HuH-7.5 (cell line): ENCODE measurements at places on chromosomes 5 and 9.

DNA sequence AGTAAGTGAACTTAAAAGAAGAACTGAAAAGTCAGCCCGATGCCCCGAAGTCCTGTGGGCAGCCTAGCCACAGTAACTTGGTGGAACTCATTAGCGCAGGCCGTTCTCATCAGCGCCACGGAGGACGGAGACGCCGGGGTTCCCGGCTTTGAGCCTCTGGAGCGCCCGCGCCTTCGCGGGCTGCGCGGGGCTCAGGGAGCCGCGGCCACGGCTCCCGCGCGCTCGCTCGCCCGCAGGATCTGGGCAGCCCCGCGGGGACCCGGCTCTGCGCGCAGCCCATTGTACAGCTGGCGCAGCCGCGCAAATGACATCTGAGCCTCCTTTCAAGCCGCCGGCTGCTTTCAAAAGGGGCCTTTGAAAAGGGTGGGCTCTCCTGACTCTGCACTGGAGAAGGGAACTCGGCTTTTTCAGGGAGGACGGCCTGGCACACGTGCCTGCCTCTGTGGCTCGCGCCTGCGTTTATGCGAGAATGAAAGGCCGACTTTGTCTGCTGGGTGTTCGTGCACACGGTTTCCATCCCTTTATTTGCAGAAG is 40.7 kb downstream of the TLR4 start:
- DNase-seq = no peak

- peak; percentile 34 for DNase-seq
Measured at GRCh38 chr5:14665949-14666348, 1.4 kb downstream of the OTULIN start.

GRCh38 chr5:112689155-112689909 is 48.4 kb upstream of the APC start:
- DNase-seq = no peak

GRCh38 chr9:34069831-34070230 is 21.1 kb upstream of the UBAP2 start:
- no peak for DNase-seq

DNA sequence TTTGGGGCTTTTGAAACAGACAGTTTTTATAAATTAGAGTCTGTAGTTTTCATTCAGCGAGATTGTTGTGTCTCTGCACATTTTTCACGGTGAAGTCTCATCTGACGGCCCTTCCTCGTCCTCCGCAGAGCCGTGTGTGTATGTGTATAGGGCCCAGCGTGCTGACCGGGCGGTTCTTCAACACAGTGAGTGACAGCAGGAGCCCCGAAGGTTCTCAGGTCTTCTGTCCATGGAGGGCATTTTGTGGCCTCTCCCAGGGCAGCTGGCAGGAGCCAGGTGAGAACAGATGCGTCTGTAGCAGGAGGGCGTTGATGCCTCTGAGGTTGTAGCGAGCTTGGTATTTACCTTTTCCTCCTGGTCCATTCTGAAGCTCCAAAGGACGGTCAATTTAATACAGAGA is 116.0 kb upstream of the LPCAT1 start:
- DNase-seq = no peak

DNA sequence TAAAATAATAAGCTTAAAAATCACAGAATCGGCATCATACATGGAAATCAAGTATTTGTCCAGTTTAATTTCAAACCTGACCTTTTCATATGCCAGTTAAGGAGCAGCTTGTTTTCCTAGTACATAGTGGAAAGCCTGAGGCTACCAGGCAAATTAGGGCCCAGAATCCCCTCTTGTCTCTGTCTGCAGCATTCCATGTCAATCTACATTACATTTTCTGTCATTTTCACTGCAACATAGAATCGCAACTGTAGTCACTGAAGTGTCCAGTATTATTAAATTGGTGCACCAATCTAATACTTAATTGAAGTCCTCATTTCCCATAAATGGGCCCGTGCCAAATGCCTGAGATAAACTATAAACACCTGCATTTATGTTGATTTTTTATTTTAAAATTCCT is 1352.2 kb upstream of the ACO1 start:
- no peak for DNase-seq

GRCh38 chr5:10364186-10364689 is 10.7 kb downstream of the MARCHF6 start:
- no peak for DNase-seq

GRCh38 chr5:18745042-18745987 is 1111.1 kb downstream of the TAF11L14 start:
- DNase-seq = no peak

GRCh38 chr5:82336226-82336958 is 58.2 kb upstream of the RPS23 start:
- DNase-seq = no peak

DNA sequence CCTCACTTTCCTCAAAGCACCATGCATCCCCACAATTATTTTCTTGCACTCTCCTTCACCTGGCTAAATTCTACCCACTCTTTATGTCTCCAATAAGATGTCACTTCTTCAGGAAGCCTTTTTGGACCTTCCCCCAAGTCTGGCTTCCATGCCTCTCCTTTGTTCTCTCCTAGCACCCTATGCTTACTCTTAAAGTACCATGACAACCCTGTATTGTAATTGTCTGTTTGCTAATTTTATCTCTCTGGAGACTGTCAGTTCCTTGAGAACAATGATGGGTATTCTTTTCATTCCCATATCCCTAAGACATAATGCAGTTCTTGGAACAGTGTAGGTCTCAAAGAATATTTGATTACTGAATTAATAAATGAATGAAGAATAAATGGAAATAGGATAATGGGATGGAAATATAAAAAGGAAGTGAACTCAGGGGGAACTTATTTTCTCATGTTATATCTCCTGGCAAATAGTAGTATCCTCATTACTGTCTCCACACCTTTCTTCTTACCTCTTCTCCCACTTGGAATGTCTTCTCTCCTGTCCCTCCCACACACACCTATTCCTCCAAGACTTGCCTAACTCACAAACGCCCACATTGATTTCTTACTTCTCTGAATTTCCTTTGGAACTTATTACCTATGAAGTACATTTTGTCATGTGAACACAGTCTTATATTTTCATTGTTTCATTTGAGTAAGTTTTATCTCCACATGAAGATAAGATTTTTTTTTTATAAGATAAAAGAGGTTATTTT is 499.1 kb downstream of the NFIB start:
- DNase-seq = no peak

DNA sequence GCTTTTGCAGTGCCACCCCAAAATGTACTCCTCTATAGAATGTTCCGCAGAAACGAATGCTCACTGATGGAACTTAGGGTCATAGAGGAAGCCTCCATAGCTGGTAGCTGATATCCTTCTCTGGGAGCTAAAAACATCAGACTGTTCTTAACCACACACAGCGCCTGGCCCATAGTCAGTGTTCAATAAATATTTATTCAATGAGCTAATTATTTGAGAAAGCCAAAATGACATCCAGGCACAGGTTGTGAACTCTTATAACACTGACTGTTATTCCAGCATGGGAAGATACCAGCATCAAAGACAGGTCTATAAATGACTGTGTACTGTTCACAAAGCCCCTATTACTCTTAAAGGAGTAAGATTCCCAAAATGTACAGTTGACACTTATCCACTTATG is 12.9 kb downstream of the GDF9 start:
- DNase-seq = no peak

GRCh38 chr5:29568028-29568427 is 1625.5 kb upstream of the CDH6 start:
- no peak for DNase-seq

DNA sequence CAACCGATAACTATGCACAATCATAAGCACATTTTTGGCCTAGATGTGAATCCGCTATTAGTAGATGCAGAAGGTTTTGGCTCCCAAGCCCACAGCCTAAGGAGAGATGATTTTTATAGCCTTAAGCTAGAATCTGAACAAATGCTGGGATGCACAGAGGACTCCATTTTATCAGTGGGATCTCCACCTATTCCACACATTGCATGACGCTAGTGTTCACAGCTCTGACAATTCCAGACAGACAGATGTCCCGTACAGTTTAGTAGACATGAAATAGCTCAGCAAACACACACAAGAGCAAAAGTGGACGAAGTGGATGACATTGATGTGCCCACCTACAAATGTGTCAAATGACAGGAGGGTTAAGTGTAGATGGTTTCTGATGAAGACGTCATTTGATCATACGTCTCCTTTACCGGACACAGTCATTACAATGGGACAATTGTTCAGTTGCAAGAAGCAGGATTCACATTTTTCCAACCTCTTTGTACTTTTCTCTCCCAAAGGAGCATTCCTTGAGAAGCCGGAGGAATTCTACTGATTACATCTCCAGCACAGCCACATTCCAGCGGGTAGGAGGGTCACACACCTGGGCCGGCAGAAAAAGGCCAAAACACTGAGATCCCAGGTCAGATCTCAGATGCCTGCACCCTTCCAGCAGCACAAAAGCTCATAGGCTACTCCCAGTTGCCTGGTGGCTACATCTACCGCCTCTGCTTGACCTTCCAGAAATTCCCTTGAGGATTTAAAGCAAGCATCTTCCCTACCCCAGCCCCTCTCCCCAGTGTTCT is 202.4 kb downstream of the SLIT3 start:
- no peak for DNase-seq

- no peak for DNase-seq
Measured at GRCh38 chr5:115636008-115636407, 10.2 kb upstream of the TMED7 start.

GRCh38 chr9:71097671-71098070 is 23.8 kb downstream of the TRPM3 start:
- no peak for DNase-seq

- DNase-seq = no peak
Measured at GRCh38 chr9:83153030-83153429, 90.1 kb upstream of the RASEF start.

DNA sequence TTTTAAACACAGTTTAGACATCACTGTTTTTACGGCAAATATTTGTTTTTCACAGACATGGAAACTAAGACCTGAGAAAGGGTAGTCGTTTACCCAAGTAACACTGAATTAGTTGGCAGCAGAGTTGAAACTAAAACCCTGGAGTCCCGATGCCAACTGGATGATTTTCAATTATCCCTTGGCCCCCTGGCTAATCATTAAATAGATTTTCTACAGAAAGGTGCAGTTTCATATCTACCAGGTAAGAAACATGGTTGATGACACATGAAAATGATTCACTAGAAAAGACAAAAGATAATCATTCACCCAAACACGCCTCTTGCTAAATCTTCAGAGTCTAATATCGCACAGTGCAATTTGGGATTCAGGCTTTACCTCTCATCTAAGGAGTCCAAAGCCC is 136.9 kb downstream of the SEMA5A start:
- no peak for DNase-seq

DNA sequence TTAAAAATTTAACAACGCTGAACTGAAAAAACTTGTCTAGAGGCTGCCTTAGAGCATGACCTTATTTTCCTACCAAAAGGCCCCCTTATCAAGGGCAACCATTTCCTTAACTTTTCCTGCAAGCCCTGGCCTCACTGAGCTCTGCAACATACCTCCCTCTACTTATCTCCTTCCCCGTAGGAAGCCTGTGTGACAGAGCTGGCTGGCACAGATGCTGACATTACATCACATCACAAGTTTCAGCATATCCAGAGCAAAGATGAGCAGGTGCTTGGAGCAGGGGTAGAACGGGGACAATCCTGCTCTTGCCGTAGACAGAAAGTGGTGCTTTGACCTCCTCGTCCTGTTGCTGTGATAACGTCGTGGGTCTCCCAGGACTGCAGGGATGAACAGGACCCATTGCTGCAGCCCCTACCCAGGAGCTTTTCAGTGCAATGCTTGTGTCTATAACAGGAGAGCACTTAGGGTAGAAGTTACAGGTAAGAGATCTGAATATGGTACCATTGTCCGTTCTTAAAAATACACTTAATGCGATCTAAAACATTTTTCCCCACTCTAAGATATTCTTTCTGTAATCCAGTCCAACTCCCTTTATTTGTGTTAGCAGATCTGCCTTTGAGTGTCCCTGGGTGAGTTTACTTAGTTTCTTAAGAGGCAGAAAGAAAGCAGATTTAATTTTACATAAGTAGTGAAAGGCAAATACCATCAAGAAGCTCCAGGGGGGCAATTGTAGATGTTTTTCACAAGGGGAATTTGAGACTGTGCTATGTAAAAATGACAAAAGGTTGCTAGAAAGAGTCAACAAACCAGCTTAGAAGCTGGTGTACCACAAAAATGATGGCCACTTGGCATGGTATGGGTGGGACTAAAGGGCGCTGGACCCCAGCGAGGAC is 101.9 kb upstream of the EFNA5 start:
- no peak for DNase-seq

DNA sequence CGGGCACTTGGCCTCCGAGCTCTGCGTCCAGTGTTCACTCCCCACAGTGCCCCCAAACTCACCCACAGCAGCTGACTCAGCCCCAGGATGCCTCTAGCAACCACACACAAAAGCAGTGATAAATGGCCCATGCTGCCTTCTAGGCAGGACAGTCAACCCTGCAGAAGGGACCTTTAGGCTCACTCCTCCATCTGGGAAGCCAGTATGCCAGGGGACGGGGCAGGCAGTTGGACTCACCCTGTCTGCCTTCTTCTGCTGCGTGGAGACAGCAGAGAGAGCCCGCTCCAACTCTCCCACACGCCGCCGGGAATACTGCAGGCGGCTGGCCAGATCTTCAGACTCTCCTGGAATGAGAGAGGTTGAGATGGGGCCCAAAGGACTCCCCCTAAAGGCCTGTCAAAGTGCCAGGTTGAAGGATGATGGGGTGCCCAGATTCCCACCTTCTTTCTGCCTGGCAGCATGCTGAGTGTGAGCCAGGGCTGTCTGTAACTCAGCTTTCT is 10.4 kb downstream of the GOLGA2 start:
- DNase-seq = no peak

GRCh38 chr9:6686396-6686795 is 40.9 kb upstream of the GLDC start:
- no peak for DNase-seq

- DNase-seq = no peak
Measured at GRCh38 chr9:137224830-137225694, at the start of gene CYSRT1. CYSRT1 (plus strand) TSS chr9:137225174; CDS start chr9:137225622, 448 bp downstream.

- no peak for DNase-seq
Measured at GRCh38 chr5:24391816-24392215, 253.0 kb downstream of the CDH10 start.

GRCh38 chr9:82574911-82575310 is 488.0 kb downstream of the RASEF start:
- DNase-seq = no peak

DNA sequence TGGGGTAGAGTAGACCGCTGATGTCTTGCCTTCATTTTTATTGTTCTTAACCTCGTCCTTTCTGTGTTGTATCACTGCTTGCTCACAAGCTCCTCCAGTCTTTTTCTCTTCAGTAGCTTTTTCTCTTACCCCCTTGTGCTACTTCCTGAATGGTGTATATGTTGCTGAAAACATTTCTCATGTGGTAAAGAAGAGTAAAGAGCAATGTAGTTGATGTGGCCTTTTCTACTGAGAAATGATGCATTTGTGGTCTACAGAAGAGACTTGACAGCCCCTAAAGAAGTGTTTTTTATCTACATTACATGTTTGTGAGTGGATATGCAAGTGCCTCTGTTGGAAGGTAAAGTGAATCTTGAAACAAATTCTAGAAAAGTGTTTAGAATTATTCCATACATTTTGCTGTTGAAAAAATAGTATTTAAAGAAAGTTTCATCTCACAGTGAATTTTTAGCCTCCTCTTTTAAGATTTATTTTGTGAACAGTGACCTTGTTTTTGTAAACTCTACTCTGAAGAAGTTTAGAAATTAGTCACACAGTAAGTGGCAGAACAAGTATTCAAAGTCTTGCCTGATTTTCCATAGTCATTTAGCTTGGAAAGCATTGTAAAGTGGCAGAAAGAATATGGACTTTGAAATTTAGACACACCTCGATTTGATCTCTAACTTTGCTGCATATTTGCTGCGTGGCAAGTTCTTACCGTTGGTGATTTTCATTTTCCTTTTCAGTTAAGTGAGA is 17.4 kb downstream of the CDC42SE2 start:
- DNase-seq = no peak
